ENCODE measurements at places on chromosomes 12 and 14.

DNA sequence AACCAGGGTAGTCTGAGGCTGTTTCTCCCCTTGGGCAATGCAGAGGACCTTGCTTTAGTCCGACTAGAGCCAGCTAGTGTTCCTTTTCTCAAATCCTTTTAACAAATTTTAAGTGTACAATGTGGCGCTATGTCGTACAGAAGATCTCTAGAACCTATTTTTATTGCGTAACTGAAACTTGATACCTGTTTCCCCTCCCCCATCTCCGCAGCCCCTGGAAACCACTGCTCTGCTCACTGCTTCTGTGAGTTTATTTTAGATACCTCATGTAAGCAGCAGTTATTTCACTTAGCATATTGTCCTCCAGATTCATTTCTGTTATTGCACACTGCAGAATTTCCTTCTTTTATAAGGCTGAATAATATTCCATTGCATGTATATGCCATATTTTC, 1092.3 kb downstream of the AACS start:
- DNase-seq = no peak

DNA sequence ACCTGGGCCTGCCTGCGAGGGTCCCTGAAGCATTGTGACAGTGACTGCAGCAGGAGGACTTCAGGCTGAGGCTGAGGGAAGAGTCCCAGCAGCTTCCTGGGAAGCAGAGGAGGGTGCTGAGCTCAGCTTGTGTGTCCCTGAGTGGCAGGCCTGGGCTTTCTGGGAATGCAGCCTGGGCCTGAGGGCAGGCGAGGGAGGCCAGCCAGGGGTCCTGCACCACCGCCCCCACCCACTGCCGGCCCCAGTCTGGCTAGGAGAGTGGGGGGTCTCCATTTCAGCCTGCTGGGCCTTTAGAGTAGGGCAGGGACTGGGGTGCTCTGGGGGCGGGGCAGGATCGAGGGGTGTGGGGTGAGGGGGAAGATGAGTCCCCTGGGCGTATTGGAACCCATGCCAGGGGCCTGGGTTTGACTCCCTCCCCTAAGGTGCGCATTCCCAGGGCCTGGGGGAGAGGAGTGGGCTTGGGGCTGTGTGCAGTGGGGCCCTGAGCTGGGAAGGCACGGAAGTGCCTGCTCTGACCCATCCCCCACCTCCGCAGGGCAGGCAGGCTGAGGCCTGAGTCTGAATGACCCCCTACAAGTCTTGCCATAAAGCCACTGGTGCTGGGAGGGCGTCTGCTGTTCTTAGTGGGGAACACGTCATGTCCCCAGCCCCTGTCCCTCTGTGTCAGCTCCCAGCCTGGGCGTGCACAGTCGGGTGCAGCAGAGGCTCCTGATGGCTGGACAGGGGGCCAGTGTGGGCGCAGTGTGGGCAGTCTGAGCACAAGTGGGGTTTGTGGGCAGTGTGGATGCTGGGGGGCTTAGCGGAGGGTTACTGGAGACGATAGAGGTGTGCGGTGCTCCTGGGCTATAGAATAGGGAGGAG, 46.4 kb downstream of the KRT80 start:
- DNase-seq = no peak

- DNase-seq = no peak
These were observed 130.5 kb downstream of the ACSS3 start for GRCh38 chr12:81208187-81208911.

DNA sequence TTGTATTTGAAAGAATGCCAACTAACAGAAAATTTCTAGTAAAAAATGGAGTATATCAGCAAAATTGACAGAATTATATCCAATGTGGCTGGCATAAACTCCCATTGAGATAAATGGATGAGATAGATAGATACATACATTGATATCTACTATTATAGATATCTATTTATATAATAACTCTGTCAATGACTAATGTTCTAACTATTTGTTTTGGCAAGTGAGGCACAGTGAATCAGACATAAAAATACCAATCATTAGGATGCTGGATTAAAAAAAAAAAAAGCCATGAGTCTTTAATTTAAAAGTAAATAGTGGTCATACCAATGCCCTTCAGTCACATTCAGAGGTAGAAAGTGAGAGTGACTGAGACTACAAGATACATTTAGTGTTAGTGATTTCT, 33.7 kb upstream of the GLIPR1 start:
- no peak for DNase-seq

GRCh38 chr12:33825986-33826602, 196.2 kb upstream of the ALG10 start:
- DNase-seq = no peak

DNA sequence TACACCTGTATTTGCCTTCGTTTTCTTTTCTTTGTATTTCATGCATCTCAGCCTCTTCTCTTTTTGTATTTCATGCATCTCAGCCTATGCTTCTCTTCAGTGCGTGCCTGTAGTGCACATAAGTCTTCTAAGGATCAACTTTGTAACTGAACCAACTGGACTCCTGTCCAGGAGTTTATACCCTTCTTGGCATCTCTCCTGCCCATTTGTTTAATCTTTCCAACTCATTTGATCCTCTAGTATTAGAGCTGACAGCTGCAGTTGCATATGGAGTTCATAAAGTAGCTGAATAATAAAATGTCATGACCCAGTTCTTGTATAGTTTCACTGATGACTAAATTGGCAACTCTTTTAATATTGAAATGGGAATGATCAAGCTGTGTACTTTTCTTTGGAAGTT, 89.7 kb downstream of the FGD4 start:
- no peak for DNase-seq

GRCh38 chr12:6444704-6445688, at the start of gene CD27:
TSS of gene CD27 (plus strand) at chr12:6444955. CDS start at chr12:6445096, 141 bp downstream.
- DNase-seq = no peak
